ENCODE measurements at places on chromosomes 12 and 14. TPM values are rescaled to one million over a fixed set of nuclear protein-coding genes. Genes with fewer than 3 reads are reported as not detected.

The TEX22 gene
- 3.7 TPM for total RNA-seq

The KRT79 gene
- not detected for total RNA-seq

- ATAC-seq, result peak; percentile 38
These were observed 54.4 kb upstream of the PLEKHG7 start for GRCh38 chr12:92648242-92649031.

DNA sequence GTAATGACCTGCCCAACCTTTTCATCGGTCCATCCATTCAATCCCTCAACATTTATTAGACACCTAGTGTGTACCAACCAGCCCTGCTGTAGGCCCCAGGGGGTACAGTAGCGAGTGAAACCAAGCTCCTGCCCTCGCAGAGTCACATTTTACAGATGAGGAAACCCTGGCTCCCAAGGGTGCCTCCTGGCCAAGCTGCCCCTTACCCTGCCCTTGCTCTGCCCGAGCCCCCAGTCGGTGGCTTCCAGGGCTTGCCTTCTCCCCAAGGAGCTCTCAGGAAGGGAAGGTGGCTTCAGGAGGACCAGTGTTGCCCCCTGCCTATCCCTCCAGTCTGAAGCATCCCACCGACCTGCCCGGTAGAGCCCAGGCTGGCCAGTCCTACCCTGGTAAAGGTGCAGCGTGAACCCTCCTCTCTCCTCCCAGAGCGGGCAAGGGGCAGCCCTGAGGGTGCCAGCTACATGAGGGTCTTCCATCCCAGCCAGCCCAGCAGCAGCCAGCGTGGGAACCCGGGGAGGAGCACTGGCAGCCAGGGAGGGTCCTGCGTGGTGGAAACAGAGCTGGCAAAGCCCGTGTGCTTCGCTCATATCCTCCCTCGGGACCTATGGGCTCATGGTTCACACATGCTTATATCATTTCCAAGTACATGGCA lies 670 bp upstream of the BEGAIN start:
- ATAC-seq, result no peak

DNA sequence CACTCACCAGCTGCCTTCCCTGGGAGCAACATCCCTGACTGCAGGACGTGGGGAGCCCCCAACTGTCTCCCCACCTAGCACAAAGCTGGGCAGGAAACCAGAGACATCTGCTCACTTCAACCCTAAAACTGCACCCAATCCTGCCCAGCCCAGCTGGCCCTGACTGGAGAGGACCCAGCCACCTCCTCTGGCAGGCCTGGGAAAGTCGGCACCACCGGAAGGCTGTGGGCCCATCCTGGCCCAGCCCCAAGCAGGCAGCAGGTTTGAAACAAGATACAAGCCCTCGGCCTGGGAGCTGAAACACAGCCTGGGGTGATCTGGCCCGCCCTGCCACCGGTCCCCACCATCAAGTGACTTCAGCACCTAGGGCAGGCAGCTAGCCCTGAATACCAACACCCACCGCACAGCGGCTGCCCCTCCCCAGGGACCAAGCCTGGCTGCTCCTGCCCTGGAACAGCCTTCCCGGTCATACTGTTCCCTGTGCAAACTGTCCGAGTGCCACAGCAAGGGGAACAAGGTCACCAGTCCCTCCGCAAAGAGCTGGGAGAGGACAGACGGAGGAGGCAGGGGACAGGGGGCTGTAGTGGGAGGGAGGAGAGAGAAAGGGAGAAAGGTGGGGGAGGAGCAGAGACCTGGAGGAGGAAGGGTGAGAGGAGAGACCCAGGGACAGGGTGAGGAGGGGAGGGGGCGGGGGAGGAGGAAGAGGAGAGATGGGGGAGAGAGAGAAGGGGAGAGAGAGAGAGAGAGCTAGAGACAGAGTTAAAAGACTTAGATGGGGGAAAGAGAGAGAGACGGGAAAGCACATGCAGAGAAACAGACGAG lies 115.7 kb downstream of the RFLNA start:
- ATAC-seq, result no peak

DNA sequence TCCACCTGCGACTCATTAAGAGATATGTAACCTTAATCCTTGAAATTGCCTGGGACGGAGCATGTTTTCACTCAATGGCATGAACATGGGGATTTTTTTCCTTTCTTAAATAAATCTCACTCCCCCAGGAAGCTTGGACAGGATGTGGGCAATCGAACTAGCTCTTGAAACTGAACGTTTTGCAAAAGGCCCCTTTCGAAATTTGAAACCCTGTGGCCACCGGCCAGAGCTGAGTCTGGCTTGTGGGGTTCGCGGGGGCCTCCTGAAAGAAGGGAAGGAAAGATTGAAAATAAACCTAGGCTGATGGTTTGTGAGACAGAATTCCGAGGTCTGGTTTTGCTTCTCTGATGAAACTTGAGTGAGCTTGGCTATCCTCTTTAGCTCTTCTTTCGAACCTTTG lies 101.4 kb upstream of the RTL1 start:
- no peak for ATAC-seq

GRCh38 chr12:124557518-124558223 lies 9.7 kb downstream of the NCOR2 start:
- ATAC-seq, result no peak

DNA sequence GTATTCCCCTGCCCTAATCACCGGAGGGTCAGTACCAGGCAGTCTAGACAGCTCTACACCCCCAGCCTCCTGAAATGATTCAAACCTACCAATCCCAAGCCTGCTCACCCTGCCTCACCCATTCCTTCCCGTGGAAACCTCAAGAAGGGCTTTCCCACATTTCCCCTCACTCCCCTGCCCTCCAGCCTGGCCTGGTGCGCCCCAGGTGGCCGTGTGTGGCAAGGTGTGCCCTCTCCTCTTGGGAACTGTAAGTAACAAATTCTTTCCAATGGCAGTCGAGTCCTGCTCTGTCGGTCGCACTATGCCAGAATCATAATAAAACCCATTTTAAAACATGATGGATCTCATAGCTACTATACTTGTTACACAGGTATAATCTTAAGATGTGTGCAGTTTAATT lies 13.9 kb upstream of the DEGS2 start:
- ATAC-seq, result no peak

The ADAM20 gene
- 2.9 TPM for total RNA-seq

- no peak for ATAC-seq
These were observed 283 bp upstream of the PSMB11 start for GRCh38 chr14:23041729-23042128.

The RPGRIP1 gene
- total RNA-seq, result not detected

DNA sequence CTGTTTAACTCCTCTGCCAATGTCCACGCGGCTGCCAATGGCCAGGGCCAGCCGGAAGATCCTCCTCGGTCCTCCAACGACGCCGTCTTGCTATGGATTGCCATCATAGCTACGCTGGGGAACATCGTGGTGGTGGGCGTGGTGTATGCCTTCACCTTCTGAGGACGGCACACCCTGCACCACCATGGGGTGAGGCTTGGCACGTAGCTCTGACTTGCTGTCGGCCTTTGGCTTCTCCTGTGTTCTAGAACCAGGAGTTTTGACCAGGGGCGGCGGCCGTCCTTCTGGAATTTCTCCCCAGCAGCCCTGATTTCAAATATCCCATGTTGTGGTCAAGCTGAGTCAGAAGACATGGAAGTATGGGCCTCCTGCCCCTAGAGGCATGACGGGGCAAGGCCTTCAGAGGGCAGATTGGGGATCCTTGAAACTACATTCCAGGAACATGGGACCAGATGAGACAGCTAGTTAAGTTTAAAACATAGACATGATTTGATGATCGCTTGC lies 47.5 kb downstream of the C14orf132 start:
- ATAC-seq, result no peak

DNA sequence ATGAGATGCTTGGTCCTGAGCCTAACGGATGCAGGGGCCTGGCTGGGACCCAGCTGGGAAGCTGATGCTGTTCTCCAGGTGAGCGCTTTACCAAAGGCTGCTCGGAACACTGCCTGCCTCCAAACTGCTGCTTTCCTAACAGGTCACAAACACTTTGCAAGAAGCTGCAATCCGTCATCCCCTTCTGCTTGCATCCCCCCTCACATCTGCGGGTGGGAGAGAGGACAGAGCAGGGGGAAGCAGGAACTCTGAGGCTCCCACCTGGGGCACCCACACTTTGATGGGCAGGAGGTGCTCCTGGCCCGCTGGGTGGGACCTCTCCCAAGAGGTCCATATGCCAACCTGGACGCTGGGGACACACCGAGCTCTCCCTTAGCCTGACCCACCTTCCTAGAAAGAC lies 24.9 kb upstream of the PPP2R5C start:
- no peak for ATAC-seq

The SLC5A8 gene
- total RNA-seq, result not detected

The TOMM20L gene
- total RNA-seq, result not detected

All from activated T-helper 17 cell treated with anti-CD3 and anti-CD28 coated beads, Interleukin-2, amount 50 U/mL, for 72 hours (primary cell).